BJ (cell line): ENCODE measurements at places on chromosomes 5 and 9. TPM values are rescaled to one million over a fixed set of nuclear protein-coding genes. Genes with fewer than 3 reads are reported as not detected.

Gene PCDHGA11
- 5.4 and 7.4 TPM in 2 replicates for polyA plus RNA-seq

Gene SLC46A2
- not detected in 2 replicates for polyA plus RNA-seq

DNA sequence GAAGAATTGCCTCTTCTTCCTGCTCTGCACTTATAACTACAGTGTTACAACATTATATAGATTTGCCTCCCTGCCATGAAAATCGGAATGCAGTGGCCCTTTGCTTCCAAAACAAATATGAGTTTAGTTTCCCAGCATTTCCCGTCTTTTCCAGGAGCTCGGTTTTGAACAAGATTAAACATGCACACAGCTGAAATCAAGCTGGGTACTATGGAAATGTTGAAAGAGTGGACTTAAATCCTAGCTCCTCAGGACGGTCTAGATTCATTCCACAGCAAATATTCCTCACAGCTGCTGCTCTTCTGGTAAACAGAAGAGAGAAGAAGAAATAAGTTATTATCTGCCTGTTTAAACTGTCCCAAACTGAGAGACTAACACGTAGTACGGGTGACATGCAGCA is 161.4 kb downstream of the PIK3R1 start:
- DNase-seq = no peak

DNA sequence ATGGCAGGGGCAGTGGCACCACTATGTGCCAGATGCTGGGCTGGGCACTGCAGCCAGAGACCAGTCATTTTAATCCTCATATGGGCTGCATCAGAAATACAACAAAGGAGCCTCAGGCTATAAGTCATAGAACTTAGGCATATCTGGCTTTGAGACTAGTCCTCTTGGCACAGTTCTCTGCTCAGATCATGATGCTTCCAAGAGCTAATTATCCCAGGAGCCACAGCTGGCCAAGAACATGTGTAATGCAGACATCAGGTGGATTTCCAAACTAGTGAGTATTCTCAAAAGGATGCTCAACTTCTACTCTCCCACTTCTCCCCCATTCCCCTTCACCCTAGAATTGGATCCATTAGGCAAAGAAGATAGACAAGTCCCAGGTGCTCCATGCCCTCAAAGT is 562.2 kb upstream of the TRPC7 start:
- no peak for DNase-seq

- no peak for DNase-seq
Measured at GRCh38 chr5:133947431-133947841, 21.0 kb downstream of the C5orf15 start.

- peak; percentile 99 for DNase-seq
Measured at GRCh38 chr9:91131433-91131839, 230.3 kb downstream of the AUH start.

GRCh38 chr5:133715616-133716015 is 103.3 kb upstream of the FSTL4 start:
- no peak for DNase-seq

- DNase-seq = no peak
Measured at GRCh38 chr9:106383072-106383471, 479.9 kb upstream of the ZNF462 start.
